CD8-positive, alpha-beta memory T cell (primary cell): ENCODE measurements at places on chromosomes 16 and 17. TPM values are rescaled to one million over a fixed set of nuclear protein-coding genes. Genes with fewer than 3 reads are reported as not detected.

TNP2 gene
- total RNA-seq: not detected

PRSS8 gene
- total RNA-seq: not detected

STAC2 gene
- not detected for total RNA-seq

DPEP3 gene
- 0.18 TPM for total RNA-seq

HIGD1B gene
- total RNA-seq: not detected

RCVRN gene
- not detected for total RNA-seq

RBBP6 gene
- 66.0 TPM for total RNA-seq

KATNB1 gene
- 50.2 TPM for total RNA-seq

GCGR gene
- total RNA-seq: not detected

MYH13 gene
- total RNA-seq: not detected

MYO15A gene
- total RNA-seq: 0.31 TPM

TVP23B gene
- 44.4 TPM for total RNA-seq

HMOX2 gene
- 95.2 TPM for total RNA-seq

CACNG5 gene
- not detected for total RNA-seq

TP53TG3D gene
- total RNA-seq: 0.37 TPM

PPM1E gene
- total RNA-seq: not detected

ZFHX3 gene
- total RNA-seq: 0.20 TPM

KCNJ12 gene
- total RNA-seq: not detected
